Transverse colon (tissue), 4 donors: ENCODE measurements at places on chromosomes 1 and 21. TPM values are rescaled to one million over a fixed set of nuclear protein-coding genes. Genes with fewer than 3 reads are reported as not detected.

The KLHDC8A gene
- total RNA-seq: not detected

The SMPDL3B gene
- 58.0 TPM for total RNA-seq

The SPATA45 gene
- not detected for total RNA-seq

The TMCC2 gene
- 1.2 TPM for total RNA-seq

The L1TD1 gene
- 3.4 TPM for total RNA-seq

The TNNI3K gene
- 0.95 TPM for total RNA-seq
